Cortex of kidney (tissue), 1 donor: ENCODE measurements at places on chromosomes 2 and 18.

DNA sequence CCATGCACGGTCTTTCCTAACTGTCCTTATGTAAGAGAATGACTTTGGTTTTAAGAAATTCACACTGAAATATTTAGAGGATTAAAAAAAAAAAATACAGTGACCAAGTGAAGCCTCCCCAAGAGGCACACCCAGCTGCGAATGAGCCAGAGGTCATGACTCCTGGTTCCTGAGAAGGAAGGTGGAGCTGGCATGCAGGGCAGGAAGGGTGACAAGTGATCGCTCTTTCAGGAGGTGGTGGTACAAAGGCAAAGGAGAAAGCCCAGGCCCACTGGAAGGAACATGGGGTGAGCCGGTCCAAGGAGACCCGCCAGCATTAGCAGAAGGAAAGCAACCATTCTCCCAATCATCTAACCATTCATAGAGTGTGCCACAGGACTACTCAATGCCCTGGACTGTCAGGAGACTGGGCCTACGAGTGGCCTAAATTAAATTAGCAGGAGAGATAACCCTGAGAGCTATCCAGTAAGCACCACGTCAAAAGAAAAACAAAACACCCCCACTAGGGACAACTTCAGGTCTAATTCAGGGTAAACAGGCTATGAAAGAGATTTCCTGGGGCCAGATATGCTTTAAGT is 7.8 kb downstream of the INO80C start:
- no peak for DNase-seq

- no peak for DNase-seq
These were observed 80.9 kb upstream of the PHLPP1 start for GRCh38 chr18:62634458-62634857.

GRCh38 chr2:239555571-239555905 is 154.7 kb upstream of the HDAC4 start:
- no peak for DNase-seq

DNA sequence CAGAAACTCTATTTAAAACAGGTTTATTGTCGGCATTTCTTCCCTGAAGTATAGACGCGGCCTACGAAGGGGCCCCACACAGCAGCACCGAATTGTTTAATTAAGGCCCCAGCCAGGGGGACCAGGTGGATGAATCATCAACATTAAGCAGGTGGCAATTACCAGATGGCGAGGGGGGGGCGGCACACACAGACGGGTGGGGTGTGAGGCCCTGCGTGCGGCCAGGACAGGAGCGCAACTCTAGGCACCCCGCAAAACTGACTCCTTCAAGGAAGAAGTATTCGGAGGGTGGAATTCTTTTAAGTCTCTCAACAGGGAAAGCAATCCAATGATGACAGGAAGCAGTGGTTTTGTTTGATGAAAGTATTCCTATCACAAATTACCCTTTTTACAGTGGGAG is 830.4 kb downstream of the GALR1 start:
- DNase-seq, result no peak

DNA sequence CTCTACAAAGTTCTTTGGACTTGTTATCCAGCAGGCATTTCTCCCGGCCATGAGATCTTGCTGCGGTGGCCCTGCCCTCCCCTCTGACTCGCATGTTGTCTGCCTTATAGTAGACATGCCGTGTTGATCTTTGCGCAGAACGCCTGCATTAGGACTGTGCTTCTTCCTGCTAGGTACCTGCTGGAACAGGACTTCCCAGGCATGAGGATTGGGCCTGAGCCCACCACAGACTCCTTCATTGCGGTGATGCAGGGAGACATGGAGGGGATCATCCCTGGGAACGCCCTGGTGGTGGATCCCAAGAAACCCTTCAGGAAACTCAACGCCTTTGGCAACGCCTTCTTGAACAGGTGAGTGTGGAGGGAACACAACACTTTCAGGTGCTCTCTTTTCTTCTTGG is 10.1 kb downstream of the EHD3 start:
- DNase-seq, result no peak

DNA sequence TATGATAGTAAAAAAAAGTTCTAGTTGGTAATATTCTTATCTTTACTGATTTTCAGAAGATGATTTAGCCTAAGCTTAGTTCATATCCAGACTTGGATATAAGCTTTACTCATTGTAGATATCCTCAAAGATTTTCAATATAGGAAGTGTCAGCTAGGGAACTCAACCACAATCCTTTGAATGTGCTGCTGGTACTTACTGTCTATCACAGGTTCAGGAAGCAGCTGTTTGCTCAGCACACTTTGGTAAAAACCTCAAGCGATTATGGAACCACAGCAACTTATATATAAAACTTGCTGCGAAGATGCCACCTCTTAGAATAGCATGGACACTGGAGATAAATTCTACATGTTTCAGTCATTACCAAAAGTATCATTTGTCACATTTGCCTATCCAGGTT is 60.1 kb upstream of the TNFRSF11A start:
- no peak for DNase-seq
